Activated T-helper 1 cell treated with Interleukin-2 at 50 U/mL for 16 hours (primary cell): ENCODE measurements at places on chromosomes 11 and 22.

DNA sequence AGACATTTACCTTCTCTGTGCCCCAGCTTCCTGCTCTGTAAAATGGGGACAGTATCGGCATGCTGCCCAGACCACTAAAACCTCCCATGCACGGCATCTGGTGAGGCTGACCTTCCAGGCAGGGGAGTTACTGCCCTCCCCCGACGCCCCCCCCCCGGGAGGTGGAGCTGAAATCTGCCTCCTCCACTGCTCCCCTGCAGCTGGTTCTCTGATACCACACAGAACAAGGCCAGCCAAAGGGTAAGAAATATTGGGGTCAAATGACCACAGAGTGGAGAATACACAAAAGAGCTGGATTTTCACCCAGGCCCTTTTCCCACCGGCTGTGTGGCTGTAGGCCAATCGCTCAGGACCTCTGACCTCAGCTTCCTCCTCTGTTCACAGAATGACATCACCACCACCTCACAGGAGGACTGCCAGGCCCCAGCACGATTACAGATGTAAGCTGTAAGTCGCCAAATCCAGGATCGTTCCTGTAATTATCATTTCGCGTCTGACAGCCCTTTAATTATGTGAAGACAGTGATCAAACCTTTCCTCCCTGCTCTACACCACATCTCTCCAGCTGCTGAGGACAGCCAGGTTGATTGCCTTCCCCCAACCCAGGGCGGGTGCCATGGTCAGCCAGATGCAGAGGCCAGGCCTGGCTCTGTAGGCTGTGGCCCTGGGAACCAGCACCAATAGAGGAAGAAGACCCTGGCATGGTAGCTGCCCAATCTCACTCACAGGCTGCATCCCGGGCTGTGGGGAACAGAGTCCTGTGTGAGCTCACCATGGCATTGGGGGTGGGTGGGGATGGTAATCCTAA, 35.7 kb upstream of the KLHL35 start:
- no peak for DNase-seq

GRCh38 chr11:76406359-76406758, 25.2 kb downstream of the GVQW3 start:
- DNase-seq, result no peak

- DNase-seq, result no peak
These were observed 7.0 kb upstream of the SWAP70 start for GRCh38 chr11:9656864-9657263.

DNA sequence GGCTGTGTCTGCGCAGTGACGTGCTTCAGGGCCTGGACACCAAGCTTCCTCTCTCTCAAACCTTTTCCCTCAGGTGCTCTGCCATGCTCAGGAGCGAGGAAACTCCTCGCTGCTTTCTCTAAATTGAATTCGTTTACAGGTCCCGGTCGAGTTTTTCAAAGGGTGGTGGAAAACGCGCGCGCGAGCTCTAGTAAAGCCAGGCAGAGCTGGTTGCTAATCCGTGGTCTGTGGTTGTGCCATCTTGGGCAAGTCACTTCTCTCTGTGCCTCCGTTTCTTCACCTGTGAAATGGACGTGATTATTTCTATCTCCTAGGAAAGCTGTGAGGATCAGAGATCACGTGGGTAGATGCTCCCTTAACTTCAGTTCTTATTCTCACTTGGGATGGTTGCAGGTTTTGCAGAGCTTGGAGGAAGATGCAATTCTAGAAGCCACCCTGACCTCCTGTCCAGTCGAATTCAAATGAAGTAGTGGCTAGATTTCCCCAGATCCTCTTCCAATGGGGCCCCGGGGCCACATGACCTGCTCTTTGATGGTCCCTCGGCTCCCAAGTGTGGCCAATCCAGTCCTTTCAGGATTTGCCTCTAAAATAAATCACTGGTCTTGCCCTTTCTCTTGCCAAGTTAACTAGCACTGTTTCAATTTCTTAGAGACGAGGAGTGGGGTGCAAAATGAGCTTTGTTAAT, 10.5 kb upstream of the ALX4 start:
- DNase-seq, result no peak

DNA sequence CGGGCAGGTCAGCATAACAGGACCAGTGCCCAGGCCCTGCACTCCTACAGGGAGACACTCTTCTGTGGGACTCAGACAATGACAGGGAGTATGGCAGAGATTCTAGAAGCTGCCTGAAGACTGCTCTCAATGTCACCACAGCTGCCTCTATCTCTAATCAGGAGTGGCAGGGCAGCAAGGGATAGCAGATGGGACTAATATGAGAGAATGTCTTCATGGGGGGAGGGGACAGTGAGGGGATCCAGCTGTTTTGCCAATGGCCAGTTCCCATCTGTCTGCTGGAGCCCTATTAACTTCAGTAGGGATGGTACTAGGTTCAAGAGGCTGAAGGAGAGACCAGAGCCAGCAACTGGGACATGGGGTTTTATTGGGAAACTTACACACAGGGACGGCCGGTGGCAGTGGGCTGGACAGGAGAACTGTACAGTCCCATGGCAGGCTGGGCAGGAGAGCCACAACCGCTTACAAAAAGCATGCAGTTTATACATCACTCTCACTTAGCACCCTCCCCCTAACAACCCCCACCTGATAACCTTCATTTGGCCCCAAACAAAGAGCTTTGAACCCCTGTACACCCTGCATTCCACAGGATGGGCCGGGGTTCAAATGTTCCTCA, 2.5 kb upstream of the CD82 start:
- DNase-seq, result no peak

GRCh38 chr11:93613231-93613831, 48.2 kb upstream of the CEP295 start:
- no peak for DNase-seq

DNA sequence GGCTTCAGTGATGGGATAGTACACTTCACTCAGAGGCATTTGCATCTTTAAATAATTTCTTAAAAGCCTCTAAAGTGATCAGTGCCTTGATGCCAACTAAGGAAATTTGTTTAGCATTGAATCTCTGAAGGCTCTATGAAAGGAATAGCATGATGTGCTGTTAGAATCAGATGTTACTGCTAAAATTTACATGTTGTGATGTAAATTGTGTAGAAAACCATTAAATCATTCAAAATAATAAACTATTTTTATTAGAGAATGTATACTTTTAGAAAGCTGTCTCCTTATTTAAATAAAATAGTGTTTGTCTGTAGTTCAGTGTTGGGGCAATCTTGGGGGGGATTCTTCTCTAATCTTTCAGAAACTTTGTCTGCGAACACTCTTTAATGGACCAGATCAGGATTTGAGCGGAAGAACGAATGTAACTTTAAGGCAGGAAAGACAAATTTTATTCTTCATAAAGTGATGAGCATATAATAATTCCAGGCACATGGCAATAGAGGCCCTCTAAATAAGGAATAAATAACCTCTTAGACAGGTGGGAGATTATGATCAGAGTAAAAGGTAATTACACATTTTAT, 4.6 kb downstream of the MALAT1 start:
- DNase-seq, result no peak

DNA sequence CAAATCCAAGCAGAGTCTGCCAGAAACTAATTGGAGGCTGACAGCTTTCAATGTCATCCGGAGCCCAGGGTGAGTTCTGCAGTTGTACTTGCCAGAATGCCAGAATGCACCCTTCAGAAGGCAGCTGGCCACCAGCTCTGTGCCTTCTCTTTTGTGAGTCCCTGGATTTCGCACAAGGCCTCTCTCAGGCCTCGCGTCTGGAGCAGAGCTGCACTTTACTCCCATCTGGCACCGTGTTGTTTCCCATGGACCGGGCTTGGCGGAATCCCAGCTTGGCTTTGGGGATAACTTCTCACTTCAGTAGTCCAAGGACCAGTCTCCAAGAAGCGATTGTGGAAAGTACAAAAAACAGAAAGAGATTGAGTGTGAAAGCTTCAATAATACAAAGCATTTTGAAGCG, 451.3 kb upstream of the KIRREL3 start:
- no peak for DNase-seq
